Activated gamma-delta T cell treated with Interleukin-2 at 50 U/mL for 16 hours (primary cell): ENCODE measurements at places on chromosomes 3 and 15.

DNA sequence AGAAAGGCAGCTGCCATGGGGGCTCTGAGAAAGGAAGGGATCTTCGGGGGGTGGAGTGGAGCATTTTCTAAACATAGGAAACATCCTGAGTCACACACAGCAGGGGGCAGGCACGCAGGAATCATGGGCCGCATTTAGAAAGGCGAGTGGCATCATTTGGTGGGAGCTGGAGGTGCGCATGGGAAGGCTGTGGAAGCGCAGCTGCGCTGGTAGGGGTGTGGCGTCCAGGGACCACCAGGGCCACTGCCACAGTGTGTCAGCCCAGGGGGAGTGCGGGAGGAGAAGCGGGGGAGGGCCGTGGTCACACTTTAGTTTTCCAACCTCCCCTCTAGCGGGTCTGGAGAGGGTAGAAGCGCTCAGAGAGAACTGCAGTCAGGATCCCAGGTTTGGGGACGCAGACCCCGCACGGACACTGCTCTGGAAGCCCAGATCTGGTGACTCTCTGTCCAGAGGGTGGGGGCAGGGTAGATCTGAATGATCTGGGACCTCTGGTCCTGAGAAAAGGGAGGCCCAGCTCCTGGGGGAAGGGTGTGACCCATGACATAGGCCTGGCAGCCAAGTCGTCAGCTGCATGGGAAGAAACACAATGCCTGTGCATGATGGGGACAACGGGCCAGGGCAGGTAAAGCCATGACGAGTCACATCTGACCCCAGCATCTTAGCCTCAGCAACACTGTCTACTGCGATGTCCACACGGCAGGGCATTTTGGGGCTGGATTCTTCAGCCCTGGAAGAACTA, 88.0 kb upstream of the IQSEC1 start:
- no peak for DNase-seq

DNA sequence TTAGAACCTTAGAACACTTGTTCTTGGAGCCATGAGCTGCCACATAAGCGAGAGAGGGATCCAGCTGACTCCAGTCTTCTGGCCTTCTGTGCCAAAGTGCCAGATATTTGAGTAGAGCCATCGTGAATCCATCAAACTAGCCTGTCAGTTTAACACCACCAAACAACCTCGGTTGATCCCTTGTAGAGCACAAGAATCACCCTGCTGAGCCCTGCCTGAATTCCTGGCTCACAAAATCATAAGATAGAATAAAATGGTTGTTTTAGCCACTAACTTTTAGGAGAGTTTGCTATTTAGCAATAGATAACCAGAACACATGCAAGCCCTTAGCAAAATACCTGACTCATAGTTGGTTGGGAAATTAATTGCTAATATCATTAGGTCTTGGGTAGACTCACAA, 407.6 kb upstream of the PROK2 start:
- DNase-seq = no peak

- DNase-seq = peak; percentile 63
Observed at GRCh38 chr15:85485956-85486567, 105.7 kb downstream of the AKAP13 start.

GRCh38 chr3:13264468-13264795, 155.7 kb downstream of the NUP210 start:
- no peak for DNase-seq

DNA sequence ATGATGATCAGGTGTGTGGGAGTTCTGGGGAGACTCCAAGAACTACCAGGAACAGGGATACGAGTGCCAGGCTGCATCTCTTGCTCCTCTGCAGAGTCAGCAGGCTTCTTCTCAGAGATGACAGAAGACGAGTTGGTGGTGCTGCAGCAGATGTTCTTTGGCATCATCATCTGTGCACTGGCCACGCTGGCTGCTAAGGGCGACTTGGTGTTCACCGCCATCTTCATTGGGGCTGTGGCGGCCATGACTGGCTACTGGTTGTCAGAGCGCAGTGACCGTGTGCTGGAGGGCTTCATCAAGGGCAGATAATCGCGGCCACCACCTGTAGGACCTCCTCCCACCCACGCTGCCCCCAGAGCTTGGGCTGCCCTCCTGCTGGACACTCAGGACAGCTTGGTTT, 7.9 kb downstream of the PRRT3 start:
- no peak for DNase-seq

- no peak for DNase-seq
Observed at GRCh38 chr3:72558001-72558400, 290.2 kb downstream of the SHQ1 start.

DNA sequence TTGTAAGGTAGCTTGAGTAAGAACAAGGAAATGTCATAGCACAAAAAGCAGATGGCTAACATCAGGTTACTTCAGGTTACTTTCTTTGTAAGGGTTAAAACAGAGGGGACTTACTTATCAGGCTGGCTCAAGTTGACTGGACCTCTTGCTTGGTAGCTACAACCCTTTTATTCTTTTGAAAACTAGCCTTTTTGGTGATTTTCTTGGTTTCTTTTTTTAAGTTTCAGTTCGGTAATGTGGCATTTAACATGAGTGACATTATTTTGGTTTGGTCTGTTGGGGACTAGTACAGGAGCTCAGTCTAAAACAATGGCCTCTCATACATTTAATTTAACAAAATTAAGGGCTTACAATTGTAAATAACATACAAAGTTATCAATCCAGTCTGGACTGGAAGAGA, 621.4 kb downstream of the OTOL1 start:
- no peak for DNase-seq

DNA sequence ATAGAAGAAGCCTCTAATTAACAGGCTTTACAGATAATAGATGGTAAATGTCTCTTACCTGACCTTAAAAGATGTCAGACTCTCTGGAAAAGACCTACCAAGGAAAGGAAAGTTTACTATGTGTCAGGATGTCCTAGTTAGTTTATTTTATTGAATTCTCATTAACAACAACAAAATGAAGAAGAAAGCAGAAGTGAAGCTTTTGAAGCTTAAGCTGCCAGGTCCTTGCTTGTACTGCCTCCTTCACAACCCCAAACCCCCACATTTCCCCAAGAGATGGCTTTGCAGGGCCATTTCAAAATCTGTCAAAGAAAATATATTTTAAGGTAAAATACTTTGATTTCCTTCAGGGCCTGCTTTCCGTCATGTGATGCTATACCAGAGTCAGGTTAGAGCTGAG, 798.4 kb downstream of the TUSC7 start:
- no peak for DNase-seq

GRCh38 chr3:111784001-111784400, 75.1 kb upstream of the PHLDB2 start:
- DNase-seq = no peak

GRCh38 chr3:54932606-54933005, 4.7 kb upstream of the LRTM1 start:
- no peak for DNase-seq

DNA sequence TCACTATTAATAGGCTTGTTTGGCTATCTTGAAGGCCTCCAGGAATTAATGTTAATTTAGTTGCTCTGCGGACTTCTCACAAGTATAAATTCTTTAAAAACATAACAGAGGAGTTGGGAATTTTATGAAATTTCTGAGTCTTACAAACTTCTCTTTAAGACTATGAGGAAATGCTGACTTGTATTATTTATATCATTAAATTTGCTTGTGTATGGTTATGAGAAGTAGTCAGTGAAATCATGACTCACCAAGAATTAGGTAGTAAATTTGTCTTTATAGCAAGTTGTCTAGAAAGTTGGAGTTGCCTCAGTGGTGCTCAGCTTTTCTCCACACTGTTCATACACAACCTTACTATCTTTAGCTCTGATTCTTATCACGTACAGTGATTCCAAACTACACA, 26.5 kb downstream of the PHLDB2 start:
- no peak for DNase-seq

- peak; percentile 14 for DNase-seq
Observed at GRCh38 chr15:101376615-101377395, 81.8 kb upstream of the SNRPA1 start.

GRCh38 chr3:177431525-177432176, 234.4 kb upstream of the TBL1XR1 start:
- no peak for DNase-seq

DNA sequence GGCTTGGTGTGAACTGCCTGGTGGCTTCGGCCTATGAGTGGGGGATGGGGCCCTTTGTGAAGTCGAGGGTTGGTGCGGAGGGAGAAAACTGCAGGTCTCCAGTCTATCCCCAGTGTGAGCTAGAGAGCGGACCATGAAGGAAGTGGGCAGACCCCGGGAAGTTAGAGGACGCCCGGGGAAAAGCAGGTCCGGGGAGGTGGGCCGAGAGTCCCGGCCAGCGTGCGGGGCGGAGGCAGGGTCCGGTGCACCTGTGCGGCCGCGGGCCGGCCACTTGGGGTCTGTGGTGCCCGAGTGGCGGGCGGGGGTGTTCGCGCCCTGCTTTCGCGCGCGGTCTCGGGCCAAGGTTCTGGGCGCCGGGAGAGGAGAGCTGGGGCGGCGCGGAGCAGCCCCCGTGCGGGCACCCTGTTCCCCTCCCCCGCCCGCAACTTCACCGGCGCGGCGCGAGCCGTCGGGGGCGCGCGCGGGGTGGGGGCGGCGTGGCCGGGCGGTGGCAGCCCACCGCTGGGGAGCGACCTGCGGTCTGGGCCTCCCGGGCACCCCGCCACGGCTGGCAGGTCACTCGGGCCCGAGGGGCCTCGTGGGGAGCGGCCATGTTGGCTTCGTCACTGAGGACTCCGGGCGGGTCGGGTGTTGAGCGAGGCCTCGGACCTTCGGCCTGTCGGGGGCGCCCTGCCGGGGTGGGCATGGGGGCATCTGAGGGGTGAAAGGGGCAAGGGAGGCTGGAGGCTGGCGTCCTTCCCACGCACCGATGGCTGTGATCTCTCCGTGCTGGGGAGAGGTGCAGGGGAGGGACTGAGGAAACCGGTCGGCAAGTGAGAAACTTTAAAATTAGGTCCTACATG, 4.8 kb downstream of the UBE2E1 start:
- peak; percentile 35 for DNase-seq

DNA sequence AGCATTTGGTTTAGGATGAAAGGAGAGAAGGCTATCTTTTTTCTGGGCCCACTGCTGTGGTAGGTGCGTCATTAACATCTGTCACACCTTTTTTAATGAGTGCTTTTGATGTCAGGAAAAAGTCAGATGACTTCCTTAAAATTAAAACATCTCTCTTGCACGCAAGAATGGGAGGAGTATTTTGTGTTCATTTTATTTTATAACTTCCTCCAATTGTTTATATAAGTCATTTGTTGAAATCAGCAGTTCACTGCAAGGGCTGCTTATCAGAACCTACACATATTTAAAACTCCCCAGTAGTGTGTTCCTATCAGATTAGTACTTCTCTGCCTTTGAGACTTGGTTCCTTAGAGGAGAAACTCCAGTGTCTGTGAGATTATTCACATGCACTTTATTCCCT, 143.8 kb downstream of the NEO1 start:
- no peak for DNase-seq

- DNase-seq = no peak
Observed at GRCh38 chr3:26558257-26558656, 64.3 kb upstream of the LRRC3B start.

DNA sequence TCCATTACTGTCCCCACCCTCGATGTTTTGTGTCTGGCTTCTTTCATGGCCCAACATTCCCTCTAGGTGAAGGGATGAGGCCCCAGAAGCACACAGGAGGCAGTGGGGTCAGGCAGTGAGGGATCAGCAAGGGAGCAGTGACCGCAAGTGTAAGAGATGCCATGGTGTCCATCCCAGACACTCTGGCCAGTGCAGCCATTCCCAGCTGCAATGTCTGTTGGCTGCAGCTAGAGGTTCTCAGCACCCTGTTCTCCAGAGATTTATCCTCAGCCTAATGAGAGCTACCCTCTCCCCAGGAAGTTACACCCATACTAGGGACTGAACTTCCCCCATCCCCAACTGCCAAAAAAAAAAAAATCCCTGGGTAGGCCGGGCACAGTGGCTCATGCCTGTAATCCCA, 40.2 kb downstream of the TRANK1 start:
- no peak for DNase-seq

DNA sequence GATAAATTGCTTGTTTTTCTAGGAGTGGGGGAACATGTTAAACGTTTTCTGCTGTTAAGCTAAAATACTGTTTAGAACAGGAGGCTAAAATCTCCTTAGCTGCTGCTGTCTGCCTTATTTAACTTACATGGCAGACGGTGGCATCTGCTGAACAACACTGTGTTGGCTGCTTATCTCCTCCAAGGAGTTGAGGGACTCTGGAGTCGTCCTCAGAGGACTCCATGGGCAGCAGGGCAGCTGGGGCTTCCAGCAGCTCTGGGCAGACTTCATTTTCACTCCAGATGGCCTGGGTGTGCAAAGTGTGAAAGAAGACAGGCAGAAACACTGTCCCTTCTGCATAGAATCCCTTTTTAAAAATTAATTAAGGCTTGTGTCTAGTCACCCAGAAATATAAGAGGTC, 52.9 kb upstream of the NUDT16 start:
- no peak for DNase-seq

DNA sequence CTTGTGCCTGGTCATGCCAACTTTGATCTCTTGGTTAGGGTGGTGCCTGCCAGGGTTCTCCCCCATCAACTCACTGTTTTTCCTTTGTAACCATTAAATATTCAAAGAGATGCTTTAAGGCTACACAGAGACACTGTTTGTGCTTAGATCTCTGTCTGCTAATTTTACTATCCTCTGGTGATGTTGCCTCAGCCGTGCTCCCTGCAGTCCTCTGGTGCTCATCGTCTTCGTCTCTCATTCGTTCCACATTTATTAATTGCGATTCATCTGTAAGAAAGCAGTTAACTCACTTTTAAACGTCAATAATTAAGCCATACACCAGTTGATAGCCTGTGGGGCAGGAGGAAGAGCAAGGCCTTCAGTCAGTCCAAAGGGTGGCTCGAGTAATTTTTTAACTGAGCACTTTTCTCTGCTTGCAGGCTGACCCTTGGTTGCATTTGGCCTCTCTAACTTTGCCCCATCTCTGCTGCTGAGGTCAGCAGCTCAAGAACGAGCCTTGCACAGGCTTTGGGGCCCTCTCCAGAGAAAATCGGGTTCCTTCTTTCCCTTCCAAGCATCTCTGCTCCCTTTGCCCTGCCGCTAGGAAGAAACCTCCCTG, 62.9 kb downstream of the KLF15 start:
- no peak for DNase-seq

DNA sequence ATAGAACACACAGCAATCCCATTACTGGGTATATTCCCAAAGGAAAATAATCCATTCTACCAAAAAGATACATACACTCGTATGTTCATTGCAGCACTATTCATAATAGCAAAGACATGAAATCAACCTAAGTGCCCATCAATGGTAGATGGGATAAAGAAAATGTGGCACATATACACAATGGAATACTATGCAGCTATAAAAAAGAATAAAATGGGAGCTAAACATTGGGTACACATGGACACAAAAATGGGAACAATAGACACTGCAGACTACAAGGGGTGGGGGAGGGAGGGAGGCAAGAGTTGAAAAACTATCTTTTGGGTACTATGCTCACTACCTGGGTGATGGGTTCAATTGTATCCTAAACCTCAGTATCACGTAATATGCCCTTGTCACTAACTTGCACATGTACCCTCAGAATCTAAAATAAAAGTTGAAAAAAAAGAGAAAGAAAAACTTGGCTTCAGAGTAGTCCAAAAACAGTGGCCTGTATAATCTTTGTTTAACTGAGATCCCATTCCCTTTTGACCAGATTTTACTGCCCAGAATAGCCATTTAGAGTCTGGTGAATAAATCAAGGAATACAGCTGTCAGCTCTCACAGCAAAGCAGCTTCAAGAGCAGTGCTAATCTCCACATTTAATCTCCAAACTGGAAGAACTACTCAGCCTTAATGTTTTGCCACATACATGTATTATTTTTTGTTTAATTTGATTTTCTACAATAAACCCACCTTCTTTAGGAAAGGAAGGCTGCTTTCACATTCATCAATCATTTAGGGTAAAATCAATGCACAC, 54.5 kb upstream of the XRN1 start:
- no peak for DNase-seq
